ENCODE measurements at places on chromosomes 5 and 9.

DNA sequence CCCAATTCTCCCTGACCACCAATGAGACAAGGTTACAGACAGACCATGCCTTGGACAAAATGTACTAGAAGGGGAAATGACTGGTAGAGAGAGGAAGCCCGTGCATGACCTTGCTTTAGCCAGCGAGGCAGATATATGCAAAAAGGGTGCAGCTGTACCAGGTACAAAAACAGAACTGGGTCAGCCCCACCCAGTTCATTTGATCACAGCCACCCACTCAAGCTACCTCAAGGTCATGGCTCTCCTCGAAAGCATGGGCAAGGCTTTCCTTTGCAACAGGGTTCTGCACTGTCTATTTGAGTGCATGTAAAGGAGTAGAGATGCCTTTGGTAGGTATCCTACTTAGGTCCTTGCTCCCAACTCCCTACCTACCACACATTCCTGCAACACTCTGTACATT lies 33.3 kb downstream of the TLE1 start:
- DNase-seq: no peak

- no peak for DNase-seq
Observed at GRCh38 chr9:134322781-134323241, 3.4 kb upstream of the RXRA start.

- DNase-seq: no peak
Observed at GRCh38 chr9:94657021-94657725, 17.9 kb upstream of the FBP1 start.

DNA sequence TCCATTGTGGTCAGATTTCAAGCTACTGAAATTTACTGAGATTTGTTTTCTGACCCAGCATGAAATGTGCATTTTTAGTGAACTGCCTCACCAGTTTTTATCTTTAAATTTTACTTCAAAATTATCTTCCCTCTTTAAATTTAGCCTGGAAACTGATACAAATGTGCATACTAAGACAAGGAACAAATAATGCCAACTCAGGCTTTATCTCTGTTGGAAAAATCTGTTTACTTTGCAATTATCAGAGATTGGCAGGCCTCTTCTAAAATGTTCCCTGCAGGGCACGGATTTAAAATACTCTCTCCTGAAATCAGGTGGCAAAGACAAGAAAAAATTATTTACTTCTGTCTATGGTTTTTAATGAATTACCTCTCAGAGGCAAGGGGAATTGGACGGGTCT lies 151.0 kb upstream of the PTCH1 start:
- no peak for DNase-seq

DNA sequence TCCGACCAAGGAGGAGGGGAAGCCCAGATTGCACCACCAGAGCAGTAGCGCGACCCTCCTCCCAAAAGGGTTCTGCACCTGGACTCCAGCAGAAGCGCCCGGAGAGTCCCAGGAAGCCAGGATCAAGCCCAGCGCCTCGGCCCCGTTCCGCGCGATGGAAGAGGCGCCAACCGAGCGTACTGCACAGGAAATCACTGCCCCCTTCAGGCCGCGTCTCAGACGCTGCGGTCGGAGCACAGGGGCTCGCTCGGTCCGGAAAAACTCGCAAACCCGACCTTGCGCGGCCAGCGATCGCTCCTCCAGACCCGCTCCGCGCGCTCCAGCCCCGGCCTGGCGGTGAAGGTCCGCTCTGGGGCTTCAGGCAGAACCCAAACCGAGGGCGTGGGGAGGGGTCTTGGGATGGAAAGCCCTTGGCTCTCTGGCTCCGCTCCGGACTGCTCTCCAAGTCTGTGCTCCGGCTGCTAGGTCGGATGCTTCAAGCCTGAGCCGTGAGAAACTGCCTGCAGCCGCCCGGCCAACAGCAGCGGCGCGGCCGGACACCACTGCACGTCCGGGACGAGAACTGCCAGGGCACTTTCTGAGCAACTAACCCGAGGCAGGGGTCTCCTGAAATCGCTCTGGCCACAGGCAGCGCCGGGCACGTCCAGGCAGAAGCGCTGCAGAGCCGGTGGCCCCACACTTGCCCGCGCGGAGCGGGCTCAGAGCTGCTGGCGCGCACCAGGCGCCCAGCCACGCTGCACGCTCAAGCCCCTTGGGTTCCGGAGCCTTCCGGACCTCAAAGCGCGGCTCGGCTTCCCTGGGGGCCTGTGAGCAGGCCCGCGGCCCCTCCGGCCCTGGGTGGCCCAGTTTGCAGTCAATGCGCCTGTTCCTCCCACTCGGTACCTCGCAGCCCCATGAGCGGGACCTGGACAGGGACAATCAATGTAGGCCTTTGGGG lies 1.3 kb downstream of the GABBR2 start:
- no peak for DNase-seq

DNA sequence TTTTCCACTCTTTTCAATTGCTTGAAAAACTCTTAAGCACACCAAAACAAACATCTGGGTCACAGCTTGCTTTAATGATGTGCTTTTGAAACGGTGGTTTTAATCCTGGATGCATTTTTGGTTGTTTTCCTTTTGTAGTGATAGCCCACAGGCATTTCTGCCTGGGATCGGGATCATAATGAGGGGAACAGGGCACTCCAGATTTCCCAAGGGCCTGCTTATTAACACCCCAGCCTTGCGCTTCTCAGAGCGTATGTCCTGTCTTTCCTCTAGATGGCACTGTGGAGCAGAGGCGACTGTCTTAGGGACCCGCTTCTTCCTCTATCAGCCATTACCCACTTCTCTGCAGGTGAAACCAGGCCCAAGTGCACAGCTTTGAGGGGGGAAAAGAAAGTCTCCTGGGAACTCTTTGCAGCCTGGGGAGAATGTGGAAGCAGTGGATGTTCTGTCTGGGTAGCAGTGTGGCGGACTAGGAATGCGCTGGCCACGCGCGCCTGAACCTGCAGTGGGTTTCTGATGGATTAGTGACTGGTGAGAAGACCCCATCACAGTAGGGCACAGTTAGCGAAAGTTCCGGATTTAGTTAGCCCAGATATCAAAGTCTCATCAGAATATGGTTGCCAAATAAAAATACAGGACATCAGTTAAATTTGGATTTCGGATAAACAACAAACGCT lies 190.1 kb downstream of the GNA14 start:
- DNase-seq: peak; percentile 40

GRCh38 chr5:139451878-139452660 lies 10.5 kb downstream of the ECSCR start:
- DNase-seq: no peak

- DNase-seq: no peak
Observed at GRCh38 chr5:87582149-87582548, 169.4 kb upstream of the CCNH start.

DNA sequence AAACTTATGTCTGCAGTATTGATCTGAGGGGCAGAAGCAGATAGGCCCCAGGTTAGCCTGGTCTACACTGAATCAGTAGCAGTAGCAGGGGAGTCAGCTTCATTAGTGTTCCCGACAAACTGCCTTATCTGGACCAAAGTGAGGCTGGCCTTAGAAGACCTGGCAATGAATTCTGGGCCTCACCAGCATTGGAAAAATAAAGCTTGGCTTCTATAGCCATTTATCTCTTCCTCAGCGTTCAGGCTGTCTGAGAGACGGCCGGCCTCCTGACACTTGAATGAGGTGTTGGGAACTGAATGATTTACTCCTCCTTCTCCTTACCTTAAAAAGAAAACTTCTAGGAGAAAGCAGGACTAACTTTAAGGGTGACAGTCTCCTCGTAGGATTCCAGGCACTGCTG lies 141.8 kb upstream of the RUSC2 start:
- no peak for DNase-seq

- DNase-seq: no peak
Observed at GRCh38 chr9:75054368-75055001, 26.4 kb upstream of the CARNMT1 start.

DNA sequence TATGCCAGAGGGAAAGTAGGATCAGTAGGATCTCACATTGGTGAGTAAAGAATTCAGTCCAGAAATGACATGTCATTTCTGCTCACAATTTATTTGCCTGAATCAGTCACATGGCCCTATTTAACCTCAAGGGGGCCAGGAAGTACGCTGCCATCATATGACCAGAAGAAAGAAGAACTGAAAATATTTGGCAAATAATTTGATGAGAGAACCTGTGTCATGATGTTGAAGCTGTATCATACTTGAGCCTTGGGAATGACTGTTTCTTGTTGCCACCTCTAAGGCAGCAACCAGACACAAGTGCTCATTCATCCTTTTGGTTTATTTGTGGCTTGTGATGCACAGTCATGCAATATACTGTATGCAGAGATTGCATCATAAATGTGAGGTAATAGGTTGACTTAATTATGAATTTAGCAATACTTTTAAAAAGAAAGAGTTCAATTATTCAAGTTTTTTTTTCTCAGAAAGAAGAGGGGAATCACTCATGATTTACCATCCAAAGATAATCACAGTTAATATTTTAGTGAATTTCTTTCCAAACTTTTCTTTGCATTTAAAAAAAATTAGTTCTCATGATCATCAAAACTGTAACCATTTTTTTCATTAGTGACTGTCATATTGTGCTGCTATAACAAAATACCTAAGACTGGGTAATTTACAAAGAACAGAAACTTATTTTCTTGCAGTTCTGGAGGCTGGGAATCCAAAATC lies 8.2 kb upstream of the ZFYVE16 start:
- DNase-seq: no peak

GRCh38 chr5:37777432-37778130 lies 62.3 kb downstream of the GDNF start:
- no peak for DNase-seq

DNA sequence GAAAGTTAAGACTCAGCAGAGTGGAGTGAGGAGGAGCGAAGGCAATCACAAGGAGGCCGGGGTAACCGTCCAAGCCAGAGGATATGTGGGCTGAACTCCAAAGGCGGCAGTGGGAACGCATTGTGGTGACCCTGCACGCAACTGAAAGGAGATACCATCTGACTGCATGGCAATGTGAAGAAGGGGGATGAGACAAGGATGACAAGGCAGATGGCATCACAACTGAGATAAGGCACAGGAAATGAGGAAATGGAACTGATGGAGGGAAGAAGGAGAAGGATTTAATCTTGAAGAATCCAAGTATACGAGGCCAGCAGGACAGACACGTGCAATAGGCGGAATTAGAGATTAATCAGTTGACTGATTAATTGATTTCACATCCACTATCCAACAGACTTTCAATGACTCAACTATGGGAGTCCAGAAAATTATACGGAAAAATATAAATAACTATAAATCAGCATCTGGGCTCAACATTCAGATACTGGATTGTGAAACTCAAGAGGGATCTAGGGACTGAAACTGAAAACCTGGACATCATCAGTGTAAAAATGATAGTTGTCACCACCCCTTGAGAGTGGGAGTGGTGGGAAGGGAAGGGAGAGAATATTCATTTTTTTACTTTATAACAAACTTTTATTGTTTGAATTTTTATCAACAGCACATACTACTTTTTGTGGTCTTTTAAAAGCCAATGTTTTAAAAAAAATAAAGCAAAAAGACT lies 86.1 kb downstream of the ARL15 start:
- DNase-seq: no peak

DNA sequence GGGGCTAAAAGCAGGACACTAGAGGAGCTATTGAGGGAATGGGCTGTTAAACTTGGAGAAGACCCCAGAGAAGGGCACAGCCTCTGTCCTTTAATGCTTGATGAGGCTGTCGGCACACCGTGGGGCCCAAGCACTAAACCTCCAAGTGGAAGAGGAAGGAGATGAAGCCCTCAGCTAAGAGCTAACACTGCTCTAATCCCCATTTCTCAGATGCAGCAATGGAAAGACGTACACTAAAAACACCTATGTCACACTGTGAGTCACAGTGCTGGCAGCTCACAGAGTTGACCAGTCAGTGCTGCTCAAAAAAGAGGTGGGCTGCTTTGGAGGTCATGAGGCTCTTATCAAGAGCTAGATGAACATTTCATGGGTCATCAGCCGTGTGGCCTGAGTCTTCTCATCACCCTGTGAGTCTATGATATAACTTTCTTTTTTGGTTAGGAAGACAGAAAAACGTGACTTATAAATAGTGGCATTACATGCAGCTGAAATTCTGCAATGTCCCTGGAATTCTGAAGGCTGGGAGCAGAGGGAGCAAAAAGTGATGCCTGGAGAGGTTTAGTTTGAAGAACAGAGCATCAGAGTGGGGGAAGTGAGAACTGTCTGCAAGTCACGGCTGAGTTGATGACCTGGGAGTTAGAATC lies 21.5 kb downstream of the TNFSF8 start:
- DNase-seq: no peak

DNA sequence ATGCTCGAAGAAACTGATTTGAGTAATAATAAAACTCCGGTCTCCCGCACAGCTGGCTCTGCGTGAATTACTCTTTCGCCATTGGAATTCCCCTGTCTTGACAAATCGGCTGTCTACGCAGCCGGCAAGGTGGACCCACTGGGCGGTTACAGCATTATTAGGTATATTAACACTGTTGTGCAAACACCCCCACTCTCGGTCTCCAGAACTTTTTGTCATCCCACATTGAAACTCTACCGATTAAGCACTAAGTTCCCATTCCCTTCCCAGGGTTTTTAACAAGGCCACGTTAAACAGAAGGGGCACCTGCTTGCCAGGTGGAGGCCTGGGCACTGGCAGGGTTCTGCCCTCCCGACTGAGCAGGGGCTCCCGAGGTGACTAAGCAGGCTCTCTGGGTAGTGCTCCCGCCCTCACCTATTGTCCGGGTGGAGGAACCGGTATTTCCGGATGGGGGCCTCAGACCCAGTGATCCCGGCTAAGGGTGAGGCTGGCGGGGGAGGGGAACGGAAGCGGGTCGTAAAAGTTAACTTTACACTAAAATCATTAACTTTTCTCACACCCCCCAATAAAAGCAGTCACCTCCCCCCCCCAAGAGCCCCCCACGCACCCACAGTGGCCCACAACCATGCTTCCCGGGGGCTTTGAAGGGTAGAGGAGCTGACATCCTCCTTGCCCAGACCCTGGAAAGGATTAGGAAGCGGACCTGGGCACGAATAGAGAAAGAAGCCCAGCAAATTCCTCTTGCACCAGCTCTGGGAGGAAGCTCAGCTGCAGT lies 53.5 kb upstream of the TJP2 start:
- DNase-seq: no peak

DNA sequence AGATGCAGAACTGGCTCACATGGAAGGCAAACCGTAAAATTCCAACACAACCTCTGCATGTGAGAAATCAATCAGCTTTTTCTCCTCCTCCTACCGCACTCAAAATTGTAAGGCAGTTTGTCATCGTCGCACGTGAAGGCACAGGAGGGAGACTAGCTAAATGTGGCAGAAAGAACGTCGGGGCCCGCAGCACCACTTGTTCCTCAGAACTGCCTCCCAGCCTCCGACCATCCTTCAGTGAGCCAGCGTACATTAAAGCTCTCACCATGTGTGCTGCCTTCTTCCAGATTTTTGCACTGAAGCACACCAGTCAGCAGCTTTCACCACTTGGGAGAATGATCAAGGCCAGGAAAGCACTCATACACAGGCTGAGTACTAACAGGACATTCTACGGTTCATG lies 105.9 kb downstream of the RFX3 start:
- DNase-seq: no peak

DNA sequence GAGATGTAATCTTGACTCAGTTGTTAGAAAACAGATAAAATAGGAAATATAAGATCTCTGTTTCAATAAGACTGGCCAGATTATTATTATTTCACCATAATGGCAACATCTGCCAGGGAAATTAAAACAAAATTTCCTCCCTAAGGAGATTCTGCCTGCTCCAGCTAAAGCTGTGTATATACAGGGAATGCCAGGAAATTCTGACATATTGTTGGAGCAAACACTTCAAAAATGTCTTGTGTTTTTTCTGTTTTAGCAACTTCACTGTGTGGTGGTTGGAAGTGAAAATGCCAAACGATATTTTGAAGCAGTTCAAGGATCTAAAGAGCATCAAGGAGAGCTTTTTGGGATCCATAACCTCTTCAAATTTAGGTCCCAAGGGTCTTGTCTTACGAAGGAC lies 90.8 kb downstream of the ERCC6L2 start:
- no peak for DNase-seq
